ENCODE measurements at places on chromosomes 12 and 14.

DNA sequence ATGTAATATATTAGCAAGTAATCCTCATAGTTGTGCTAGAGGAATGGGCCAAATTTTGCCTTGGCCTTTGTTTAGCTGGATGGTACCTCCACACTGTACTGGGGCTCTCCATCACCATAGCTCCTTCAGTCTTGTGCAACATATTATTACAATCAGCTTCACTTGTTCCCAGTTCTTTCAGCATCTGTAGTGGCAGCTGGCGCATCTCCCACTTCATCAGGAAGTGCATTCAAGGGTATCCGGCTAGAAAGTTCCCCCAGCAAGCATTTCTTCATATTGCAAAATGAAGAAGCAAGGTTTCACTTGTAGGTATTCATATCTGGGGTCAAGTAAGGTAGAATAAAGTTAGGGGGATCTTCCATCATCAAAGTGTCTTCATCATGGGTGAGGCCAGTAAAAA lies 123.7 kb downstream of the IGF1 start:
- DNase-seq: no peak

DNA sequence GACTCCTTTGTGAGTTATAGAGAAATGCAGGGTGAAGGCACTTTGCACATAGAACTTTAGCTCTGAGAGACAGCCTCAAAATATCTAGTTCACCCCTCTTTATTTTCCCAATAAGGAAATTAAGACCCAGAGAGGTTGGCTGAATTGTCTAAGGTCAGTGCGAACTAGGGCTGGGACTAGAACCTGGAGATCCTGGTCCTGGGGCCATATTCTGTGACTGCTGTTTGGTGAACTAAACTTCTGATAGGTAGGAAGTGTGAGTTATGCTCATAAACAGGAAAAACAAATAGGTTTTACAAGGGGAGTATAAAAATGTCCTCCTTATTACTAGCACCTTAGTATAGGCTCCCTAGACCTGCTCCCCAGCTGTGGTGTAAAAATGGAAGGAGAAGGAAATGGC lies 53.9 kb downstream of the DAD1 start:
- no peak for DNase-seq

- DNase-seq: no peak
These were observed 89.6 kb downstream of the C12orf75 start for GRCh38 chr12:105420046-105420445.

GRCh38 chr12:64714551-64714968 lies 44.6 kb downstream of the GNS start:
- DNase-seq: no peak

GRCh38 chr12:11085419-11085818 lies 6.7 kb downstream of the TAS2R43 start:
- no peak for DNase-seq

DNA sequence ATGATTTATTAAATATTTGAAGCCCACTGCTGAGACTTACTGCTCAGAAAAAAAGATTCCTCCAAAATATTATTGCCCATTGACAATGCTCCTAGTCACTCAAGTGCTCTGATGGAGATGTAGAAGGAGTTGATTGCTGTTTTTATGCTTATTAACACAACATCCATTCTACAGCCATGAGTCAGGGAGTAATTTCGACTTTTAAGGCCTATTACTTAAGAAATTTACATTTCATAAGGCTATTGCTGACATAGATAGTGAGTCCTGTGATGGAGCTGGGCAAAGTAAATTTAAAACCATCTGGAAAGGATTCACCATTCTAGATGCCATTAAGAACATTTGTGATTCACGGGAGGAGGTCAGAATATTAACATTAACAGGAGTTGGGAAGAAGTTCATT lies 5.2 kb downstream of the KCNJ8 start:
- no peak for DNase-seq

DNA sequence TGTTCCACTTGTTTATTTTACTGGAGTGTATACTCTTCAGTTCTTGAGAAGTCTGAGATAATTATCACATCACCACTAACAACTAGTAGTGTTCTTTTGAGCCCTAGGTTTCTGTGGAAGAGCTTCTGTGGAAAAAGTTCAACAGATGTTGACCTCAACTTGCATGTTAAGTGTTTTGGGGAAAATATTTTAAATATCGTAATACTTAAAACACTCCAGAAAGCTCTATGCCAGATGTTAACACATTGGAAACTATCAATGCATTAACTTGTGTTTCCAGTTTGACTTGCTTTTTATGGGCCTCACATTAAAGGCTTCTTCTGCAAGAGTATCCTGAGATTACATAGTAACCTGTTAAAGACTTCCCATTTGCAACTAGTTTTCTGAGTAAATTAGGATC lies 173.1 kb downstream of the DUSP6 start:
- DNase-seq: no peak

GRCh38 chr14:91406982-91407381 lies 10.6 kb downstream of the CCDC88C start:
- DNase-seq: no peak

DNA sequence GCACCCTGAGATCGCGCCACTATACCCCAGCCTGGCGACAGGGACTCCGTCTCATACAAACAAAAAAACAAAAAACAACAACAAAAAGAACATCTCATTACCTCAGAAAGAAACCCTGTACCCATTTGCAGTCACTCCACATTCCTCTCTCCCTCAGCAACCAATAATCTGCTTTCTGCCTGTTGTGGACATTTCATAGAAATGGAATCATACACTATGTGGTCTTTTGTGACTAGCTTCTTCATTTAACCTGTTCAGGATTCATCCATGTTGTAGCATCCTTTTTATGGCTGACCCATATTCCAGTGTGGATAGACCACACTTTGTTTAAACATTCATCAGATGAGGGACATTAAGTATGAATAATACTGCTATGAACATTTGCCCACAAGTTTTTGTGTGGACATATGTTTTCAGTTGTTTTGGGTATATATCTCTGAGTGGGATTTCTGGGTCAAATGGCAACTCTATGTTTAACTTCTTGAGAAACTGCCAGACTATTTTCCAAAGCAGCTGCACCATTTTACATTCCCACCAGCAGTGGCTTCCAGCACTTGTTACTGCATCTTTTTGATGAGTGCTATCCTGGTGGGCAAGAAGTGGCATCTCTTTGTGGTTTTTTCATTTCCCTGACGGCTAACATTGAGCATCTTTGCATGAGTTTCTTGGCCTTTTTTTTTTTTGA lies 5.9 kb upstream of the RCOR1 start:
- no peak for DNase-seq

- DNase-seq: no peak
These were observed 25.0 kb downstream of the NTF3 start for GRCh38 chr12:5456906-5457305.

GRCh38 chr12:50519353-50519752 lies 14.6 kb downstream of the DIP2B start:
- no peak for DNase-seq

DNA sequence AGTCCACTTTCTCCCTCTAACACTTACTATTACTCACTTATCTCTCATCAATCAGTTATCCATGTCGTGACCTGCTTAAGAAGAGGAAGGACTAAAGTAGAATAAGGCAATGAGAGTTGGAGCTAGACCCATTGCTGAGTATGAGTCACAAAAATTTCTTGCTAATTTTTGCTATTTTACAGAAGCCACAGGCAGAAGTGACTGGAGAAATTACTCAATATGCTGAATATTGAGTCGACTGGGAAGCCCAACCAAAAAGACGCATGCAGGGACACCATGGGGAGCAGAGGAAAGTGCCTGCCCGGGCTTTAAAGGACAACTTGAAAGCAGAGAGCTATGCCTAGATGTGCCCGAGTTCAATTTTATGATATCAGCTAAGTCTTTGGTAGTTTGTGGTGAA lies 115.4 kb upstream of the FOXG1 start:
- no peak for DNase-seq

DNA sequence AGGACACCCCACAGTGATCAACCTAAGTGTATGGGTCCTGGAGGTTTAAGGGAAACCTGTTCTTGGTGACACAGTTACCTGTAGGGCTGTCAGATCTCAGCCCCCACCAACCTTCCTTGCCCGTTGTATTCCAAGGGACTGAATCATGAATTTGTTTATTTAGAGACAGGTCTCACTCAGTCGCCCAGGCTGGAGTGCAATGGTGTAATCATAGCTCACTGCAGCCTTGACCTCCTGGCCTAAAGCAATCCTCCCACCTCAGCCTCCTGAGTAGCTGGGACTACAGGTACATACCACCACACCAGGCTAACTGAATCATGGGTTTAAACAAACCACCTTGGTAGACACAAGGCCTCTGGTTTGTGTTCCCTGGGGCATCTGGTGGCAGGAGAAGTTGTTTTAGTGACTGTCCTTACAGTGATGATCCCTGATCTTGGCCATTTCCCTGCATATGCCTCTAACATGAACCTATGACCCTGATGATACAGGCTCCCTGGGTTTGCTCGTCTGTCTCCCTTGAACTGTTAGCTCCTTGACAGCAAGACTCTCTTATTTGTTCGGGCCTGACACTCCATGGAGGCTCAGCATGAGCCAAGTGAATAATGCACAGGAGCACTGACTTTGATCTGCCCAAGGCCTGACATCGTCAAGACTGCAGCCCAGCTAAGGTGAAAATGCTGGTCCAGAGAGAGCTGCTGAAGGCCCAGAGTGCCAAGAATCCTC lies 47.9 kb downstream of the PITPNM2 start:
- no peak for DNase-seq

- DNase-seq: no peak
These were observed 107.3 kb upstream of the RTL1 start for GRCh38 chr14:101010835-101011234.

DNA sequence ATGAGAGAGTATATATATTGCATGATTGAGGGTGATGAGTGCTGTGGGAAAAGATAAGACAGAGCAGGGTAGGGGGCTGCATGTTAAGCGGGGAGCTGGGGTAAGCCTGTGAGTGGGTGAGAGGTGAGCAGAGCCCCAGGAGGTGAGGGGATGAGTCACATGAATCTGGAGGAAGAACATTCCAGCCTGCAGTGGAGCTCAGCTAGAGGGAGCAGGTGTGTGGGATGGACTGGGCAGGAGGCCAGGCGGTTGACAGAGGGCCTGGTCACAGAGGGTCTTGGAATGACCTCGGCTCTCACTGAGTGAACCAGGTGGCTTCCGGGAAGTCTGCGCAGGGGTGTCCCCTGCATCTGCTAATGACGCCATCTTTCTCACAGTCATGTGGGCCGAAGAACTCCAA lies 44.4 kb downstream of the GIT2 start:
- DNase-seq: no peak

- no peak for DNase-seq
These were observed 1156.3 kb upstream of the SEL1L start for GRCh38 chr14:82689948-82690347.

- DNase-seq: no peak
These were observed 10.4 kb downstream of the POLE2 start for GRCh38 chr14:49677643-49678042.

GRCh38 chr12:44654646-44655639 lies 221.2 kb downstream of the NELL2 start:
- no peak for DNase-seq

DNA sequence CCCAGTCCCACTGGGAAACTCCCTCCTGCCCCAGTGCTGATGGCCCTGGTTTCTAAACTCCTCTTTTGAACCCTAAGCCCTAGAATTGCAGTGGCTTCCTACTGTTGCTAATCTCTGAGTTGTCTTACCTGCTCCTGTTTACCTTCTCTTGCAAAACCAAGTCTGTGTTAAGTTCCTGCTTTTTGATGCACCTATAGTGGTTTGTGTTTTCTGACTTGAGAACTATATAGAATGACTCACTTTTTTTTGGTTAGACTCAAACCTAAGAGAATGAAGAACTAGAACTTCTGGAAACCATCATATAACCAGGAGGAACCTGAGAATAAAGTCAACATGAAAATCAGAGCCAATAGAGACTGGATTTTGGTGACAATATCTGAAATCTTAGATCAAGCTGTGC lies 5.5 kb upstream of the GAS2L3 start:
- no peak for DNase-seq

DNA sequence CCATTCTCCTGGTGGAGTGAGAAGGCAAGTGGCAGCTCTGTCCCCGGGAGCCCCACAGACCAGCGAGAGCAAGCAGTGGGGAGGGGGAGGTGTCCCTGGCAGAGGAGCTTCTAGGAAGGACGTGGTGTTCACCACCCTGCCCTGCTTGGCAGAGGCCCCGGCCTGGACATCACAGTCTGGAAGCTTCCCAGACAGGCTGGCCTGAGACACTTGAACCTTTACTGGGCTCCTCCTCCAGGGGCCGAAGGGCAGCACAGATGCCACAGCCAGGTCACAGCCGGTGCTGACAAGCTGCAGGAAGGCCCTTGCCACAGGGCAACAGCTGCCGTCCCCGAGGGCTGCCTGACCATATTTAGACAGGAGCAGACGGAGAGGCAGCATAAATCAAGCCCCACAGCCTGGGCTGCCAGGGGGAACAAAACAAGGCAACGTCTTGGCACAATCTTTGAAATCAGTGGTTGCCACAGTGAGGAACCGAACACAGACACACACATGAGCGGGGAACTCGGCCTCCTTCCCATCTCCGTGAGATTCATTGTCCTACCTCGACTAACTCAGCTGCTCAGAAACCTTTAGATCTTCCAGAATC lies 28.5 kb downstream of the PRIMA1 start:
- no peak for DNase-seq

DNA sequence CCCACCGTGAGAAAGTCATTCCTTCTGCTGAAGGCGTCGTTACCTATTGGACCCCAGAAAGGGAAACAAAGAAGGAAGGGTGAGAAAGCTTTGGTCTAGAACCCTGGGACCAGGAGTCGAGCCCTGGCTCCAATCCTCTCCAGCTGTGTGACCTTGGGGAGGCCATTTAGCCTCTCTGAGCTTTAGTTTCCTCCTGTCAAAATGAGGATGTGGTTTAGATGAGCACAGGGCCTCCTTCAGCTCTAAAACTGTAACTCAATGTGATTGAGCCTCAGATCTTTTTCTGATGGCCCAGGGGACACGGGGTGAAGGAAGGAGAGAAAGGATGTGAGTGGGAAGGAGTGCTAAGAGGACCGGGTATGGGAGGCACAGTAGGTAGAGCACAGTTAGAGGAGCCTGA lies 7.7 kb downstream of the JDP2 start:
- DNase-seq: no peak

DNA sequence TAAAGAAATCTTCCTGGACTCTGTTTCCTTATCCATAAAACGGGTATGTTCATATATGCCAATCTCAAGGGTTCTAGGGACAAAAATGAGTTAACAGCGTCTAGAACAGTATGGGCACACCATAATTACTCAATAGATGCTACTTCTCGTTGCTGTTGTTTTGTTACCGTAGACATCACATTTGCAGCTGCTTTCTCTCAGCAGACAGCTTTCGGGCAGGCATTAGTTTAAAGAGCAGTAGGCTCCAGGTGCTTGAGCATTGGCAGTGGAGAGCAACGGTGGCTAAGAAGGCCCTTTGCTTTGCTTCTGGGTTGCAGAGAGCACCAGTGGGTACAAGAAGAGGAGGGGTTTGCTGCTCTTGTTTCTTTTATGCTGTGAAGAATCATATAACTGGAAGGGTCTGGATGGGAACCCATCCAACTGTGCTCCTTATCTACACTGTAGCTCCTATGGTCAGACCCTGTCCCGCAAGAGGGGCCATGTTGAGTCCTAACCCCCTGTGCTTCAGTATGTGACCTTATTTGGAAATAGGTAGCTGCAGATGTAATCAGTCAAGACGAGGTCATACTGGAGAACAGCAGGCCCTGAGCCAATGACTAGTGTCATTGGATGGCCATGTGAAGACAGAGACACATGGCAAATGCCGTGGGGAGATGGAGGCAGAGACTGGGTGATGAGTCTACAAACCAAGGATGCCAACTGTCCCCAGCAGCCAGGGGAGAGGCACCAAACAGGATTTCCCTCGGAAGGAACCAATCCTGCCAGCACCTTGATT lies 120.0 kb downstream of the RBM19 start:
- no peak for DNase-seq

- DNase-seq: no peak
These were observed 6.9 kb downstream of the TGM1 start for GRCh38 chr14:24255931-24256711.

- DNase-seq: no peak
These were observed 46.2 kb downstream of the SLC38A1 start for GRCh38 chr12:46222636-46223035.
